ENCODE measurements at places on chromosomes 5 and 9.

- DNase-seq, result peak; percentile 2
These were observed 46.3 kb upstream of the JMY start for GRCh38 chr5:79189439-79190234.

GRCh38 chr9:2234371-2234893 is 219.3 kb downstream of the SMARCA2 start:
- no peak for DNase-seq

DNA sequence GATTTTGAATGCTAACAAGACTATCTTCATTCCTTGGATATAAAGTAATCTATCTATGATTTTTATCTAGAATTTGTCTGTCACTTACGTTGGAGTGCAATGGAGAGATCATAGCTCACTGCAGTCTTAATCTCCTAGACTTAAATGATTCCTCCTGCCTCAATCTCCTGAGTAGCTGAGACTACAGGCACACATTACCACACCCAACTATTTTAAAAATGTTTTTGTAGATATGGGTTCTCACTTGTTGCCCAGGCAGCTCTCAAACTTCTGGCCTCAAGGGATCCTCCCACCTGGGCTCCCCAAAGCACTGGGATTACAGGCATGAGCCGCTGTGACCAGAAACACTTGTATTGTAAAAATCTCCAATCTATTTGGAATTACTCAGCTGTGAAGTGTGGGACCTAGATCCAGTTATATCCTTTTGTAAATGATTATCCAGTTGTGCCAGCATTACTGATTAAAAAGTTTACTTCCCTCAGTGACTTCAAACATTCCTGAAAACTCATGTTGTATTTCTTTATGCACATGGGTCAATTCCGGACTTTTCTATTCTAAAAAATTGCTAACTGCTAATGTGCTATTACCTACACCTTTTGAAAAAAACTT is 1793.8 kb upstream of the WWC1 start:
- no peak for DNase-seq

- DNase-seq, result no peak
These were observed 49.6 kb upstream of the ITGA1 start for GRCh38 chr5:52738095-52738506.

GRCh38 chr5:172388246-172388733 is 66.0 kb downstream of the SH3PXD2B start:
- no peak for DNase-seq

GRCh38 chr5:53479590-53480415 is 626 bp upstream of the FST start:
- no peak for DNase-seq

- DNase-seq, result peak; percentile 29
These were observed 49.5 kb upstream of the SARDH start for GRCh38 chr9:133787754-133788025.

DNA sequence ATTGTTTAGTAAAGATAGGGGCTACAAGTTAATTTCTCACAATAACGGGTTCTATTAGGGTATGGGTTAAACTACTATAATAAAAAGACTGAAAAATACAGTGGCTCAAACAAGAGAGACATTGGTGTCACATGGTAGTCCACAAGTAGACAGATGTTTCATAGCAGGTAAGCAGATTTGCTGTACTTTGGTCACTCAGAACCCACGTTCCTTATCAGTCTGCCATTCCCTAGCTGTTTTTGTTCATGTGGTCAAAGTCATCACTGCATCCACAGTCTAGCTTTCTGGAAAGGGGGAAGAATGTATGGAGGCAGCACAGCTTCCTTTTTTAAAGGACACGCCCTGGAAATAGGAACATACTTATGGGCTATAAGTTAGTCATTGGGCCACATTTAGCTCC is 73.0 kb downstream of the SLC12A2 start:
- DNase-seq, result no peak

GRCh38 chr5:127650022-127650421 is 1.1 kb downstream of the CTXN3 start:
- DNase-seq, result no peak

DNA sequence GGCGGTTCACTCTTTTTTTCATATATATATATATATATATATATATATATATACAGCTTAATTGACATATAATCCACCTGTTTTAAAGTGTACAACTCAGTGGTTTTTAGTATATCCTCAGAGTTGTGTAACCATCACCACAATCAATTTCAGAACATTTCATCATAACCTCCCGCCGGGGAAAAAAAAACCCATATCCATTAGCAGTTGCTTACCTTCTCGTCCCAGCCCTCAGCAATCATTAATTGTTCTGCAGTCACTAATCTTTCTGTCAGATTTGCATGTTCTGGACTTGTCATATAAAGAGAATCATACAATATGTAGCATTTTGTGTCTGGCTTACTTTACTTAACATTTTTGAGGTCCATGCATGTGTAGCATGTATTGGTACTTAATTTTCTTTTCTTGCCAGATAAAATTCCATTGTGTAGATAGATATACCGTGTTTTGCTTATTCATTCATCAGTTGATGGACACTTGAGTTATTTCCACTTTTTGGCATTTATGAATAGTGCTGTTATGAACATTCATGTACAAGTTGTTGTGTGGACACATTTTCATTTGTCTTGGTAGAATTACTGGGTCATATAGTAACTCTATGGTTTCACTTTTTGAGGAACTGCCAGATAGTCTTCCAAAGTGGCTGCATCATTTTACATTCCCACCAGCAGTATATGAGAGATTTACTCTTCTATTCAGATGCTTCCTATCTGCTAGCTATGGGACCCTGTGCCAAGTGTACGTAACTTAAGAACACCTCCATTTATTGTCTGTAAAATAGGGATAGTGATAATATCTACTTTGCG is 3.5 kb upstream of the RNF145 start:
- no peak for DNase-seq

DNA sequence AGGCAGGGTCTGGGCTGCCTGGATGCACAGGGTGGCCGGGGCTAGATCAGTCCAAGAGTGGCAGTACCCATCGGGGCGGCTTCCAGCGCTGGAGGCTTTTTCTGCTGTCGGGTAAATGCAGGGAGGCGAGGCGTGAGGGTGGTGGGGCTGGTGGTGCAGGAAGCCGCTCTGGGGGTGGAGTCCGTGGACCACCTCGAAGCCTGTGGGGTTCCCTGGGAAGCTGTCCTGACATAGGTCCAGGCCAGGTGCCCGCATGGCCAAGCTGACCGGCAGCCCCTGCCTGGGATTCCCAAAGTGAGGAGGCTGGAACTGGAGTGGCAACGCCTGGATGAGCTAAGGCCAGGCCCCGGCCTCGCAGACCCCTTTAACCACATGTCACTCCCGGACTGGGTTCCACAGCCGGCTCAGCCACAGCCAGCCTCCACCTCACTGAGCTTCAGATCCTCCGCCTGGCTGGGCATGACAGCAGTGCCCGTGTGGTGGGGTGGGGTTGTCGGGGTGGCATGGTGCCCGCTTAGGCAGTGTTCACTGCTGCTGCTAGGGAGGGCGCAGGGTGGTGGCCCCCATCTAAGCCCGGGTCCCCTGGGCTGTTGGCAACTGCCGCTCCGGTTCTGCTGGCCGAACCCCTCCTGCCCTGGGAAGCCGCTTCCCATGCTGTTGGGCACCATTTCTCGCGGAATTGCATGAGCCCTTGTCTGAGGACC is 1.4 kb upstream of the QRFP start:
- no peak for DNase-seq

DNA sequence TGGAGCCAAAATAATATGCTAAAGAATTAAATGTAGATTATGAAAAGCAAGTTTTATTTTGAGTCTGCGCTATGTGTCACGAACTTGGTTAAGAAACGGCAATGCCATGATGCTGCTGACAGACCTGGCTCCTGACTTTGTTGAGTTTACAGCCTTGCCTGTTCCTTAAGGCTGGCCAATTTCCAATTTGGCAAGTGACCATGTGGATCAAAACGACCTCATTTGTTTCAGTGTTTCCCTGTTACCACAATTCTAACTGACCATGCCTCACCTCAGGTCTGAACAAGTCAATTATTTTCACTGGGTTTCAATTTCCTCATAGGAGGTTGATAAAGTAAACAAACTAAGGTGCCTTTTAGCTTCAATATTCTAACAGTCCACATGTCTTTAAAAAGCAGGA is 461.4 kb downstream of the ZNF608 start:
- DNase-seq, result no peak

DNA sequence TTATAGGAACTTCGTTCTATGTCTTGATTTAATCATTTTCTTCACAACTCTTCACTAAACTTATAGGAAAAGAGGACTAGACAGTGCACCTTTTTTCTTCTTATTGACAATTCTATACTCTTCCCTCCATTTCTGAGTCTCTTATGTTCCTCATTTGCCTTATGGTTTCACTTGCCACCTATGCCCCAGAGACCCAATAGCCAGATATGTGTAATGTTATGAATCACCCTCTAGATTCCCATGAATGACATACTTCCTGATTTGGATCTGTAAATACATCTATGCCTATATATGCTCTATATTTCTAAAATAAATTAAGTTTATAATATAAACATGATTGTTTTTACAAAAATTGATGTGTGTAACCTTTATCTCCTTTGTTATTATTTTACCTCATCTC is 514.1 kb upstream of the MEF2C start:
- no peak for DNase-seq

DNA sequence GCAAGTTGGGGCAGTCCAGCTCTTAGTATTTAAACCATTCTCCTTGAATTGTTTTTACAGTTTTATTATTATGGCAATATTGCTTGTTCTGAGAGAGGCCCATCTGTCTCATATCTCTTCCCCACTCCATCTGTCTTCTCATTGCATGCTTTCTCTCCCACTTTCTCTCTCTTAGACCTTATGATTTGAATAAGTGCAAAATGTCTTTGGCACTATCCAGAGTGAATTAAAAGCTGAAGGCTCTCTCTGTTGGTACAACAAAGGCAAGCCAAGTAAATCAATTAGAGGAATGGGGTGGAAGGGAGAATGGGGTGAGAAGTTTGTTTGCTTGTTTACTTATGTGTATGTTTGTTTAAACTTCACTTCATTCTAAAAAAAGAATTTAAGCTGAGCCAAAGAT is 195.3 kb upstream of the RFX3 start:
- DNase-seq, result no peak

DNA sequence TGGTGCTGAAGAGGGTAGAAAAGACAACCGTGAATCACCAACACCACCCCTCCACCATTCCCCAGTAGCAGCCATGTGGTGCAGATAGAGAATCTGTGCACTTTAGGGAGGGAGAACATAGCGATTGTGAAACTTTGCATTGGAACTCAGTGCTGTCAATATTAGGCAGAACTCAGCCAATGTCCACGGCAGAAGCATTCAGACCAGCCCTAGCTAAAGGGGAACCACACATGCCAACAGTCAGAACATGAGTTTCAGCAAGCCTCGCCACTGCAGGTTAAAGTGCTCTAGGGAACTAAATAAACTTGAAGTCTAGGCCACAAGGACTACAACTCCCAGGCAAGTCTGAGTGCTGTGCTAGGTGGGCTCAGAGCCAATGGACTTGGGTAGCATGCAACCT is 38.5 kb upstream of the DEPDC1B start:
- no peak for DNase-seq

Measured in globus pallidus (tissue), 1 donor.